ENCODE measurements at places on chromosomes 7 and 10.

DNA sequence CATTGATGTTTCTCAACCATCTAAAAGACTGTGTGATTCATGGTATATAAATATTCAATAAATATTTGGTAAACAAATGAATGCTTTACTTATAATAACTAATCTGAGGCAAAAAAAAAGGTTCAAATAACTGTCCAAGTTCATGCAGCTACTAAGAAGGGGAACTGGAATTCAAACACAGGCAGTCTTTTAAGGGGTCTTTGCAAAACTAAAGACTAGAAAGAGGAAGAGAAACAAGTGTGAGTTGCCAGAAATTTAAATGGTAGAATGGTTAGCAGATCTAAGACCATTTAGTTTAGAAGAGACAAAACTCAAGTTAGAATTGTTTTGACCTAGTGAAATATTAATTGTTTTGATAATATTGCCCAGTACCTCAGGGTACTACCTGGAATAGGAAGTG is 642.0 kb upstream of the LRRN3 start:
- DNase-seq: no peak

DNA sequence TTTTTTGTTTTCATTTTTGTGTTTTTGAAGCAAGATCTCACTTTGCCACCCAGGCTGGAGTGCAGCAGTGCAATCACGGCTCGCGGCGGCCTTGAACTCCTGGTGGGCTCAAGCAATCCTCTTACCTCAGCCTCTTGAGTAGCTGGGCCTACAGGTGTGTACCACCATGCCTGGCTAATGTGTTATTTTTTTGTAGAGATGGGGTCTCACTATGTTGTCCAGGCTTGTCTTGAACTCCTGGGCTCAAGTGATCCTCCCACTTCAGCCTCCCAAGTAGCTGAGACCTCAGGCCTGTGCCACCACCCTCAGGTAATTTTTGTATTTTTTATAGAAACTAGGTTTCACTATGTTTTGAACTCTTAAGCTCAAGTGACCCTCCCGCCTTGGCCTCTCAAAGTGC is 14.8 kb downstream of the PRKRIP1 start:
- DNase-seq: no peak

DNA sequence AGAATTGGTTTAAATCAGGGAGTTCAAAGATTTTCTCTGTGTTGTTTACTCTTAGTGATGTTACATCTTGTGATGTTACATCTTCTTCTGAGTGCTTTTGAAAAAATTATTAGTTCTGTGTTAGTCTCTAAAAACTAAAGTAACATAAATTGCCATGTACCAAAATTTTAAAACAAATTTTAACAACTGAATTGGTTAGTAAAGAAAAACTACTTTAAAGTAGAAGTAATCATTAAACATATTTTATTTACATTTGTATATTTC is 5.2 kb upstream of the IGF2BP3 start:
- DNase-seq: no peak

DNA sequence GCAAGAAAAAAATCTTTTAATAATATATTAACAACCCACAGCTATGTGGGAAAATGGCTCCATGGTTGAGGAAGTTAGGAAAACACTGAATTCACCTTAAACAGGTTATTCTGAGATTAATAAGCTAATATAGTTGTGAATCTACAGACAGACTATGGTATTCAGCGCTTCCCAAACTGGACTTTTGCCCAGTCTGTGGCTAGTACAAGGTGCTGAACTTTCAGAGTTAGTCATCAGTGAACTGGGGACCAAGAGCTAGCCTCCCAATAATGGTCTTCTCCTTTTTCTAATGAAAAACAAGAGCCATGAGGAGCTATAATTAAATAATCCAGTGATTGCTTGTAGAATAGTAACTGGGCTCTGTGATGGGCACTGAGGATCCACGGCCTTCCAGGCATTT is 65.3 kb downstream of the FRMPD2 start:
- DNase-seq: no peak

- DNase-seq: no peak
These were observed 48.9 kb downstream of the ZNF503 start for GRCh38 chr10:75352650-75353049.

- DNase-seq: no peak
These were observed 63.0 kb upstream of the LOXL4 start for GRCh38 chr10:98330987-98331386.

DNA sequence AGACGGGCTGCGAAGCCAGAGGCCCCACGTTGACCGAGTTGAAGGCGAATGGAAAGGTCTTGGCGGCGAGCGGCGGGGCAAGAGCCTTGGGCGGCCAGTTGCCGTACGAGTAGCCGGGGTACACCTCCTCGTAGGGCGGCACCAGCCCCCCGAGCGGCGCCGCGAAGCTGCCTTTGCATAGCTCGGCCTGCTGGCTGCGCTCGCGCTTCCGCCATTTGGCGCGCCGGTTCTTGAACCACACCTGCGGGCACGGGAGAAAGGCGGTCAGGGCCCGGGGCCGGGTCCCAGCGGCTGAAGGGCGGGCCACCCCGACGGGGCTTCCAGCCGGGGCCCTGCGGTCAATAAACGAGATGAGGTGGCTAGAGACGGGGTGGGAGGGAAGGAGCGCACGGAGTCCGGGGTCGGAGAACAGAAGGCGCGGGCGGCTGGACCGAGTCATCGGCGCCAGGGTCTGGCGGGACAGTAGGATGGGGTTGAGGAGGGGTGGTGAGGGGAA is 4.8 kb downstream of the ELOVL3 start:
- no peak for DNase-seq

- DNase-seq: no peak
These were observed 12.0 kb downstream of the IFIT5 start for GRCh38 chr10:89426230-89426868.

DNA sequence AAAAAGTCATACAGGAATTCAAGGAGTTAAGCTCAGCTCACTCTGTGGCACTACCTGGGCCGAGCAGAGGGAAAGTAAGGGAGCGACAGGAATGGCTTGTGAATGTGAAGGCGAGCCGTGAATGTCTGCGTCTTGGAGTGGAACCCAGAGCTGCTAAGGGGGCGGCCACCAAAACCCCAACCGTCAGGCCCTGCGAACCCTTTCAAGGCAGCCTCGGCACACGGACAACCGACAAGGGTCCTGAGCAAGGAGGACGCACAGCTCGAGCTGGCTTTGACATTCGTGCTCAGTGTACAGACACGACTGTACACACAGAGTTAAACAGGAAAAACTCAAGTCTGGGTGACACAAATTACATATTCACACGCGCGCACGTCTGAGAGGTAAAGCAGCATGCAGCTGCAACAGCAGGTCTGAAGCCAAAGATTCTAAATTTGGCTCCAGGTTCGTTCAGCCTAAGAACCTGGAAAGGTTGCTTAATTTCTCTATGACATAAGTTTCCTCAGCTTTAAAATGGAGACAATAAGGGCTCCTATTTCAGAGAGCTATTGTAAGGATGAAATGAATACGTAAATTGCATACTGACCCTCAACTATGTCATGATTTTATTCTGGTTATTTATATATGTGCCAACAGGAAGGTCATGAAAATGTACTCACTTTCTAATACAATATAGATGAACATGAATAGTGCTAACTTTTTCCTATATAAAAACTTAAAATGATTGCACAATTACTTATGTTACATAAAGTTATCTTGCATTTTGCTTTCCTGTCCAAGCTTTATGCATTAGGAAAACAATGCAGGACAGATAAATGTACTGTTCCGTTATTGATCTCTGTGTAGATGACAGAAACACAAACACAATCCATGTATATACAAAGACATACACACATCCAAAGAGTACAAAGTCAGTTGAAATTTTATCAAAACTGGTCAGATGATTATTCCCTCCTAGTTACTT is 192.9 kb downstream of the ZMYND11 start:
- no peak for DNase-seq

- DNase-seq: no peak
These were observed 209.4 kb upstream of the PRSS1 start for GRCh38 chr7:142539901-142540300.

GRCh38 chr10:93139059-93139655 is 65.5 kb downstream of the CYP26A1 start:
- no peak for DNase-seq

- no peak for DNase-seq
These were observed 143.4 kb upstream of the EGR2 start for GRCh38 chr10:62959553-62959952.

GRCh38 chr10:34294137-34294536 is 521.0 kb downstream of the PARD3 start:
- DNase-seq: no peak

- no peak for DNase-seq
These were observed 9.2 kb downstream of the INPP5A start for GRCh38 chr10:132546567-132547420.

- DNase-seq: no peak
These were observed 1.6 kb downstream of the FAM53B start for GRCh38 chr10:124742413-124743190.

- DNase-seq: no peak
These were observed 128.1 kb downstream of the NT5C2 start for GRCh38 chr10:103064956-103065355.

- DNase-seq: no peak
These were observed 76.4 kb downstream of the CALN1 start for GRCh38 chr7:72335561-72336381.

- DNase-seq: no peak
These were observed 362.8 kb downstream of the HGF start for GRCh38 chr7:81407094-81407493.

DNA sequence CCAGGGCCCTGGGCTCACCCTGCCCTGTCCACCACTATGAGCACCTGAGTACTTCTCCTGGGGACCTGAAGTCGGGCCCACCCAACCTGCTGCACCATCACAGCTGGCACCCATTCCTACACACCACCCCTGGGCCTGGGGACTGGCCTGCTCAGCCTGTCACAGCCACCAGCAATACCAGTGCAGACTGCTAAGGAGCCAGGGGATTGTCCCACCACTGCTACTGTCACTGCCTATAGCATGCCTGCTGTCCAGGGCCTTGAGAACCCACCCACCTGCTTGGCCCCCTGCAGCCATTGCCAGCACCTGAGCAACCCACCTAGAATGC is 624.8 kb upstream of the FOXK1 start:
- no peak for DNase-seq

GRCh38 chr7:36456138-36456537 is 66.5 kb downstream of the ANLN start:
- DNase-seq: no peak

DNA sequence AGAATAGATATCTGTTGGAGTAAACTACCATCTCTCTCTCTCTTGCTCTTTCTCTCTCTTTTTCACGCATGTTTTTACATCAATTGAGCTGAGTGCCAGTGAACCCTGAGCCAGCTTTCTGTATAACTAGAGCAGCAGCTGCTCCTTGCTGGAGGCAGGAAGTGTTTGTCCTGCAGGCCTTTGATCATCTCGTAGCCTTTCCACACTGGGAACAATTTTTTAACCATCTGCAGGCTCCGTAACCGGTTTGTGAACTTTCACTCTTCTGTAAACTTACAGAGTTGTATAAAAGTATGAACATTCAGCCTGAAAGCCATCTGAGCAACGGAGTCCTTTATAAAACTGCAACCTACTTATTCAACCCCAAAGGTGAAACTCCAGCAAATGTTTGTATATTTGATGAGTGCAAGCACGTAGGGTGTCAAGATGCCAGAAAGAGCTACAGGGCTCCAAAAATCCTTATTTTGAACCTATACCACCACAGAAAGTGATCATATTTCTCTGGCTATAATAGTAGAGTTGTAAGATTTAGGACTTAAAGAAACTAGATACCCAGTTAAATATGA is 162.8 kb upstream of the NFE2L3 start:
- DNase-seq: no peak

DNA sequence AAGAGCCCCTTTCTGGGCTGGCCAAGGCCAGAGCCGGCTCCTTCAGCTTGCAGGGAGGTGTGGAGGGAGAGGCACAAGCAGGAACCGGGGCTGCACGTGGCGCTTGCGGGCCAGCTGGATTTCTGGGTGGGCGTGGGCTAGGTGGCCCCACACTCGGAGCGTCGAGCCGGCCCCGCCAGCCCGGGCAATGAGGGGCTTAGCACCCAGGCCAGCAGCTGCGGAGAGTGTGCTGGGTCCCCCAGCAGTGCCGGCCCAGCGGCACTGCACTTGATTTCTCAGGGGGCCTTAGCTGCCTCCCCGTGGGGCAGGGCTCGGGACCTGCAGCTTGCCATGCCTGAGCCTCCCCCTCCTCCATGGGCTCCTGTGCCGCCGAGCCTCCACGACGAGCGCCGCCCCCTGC is 48.1 kb downstream of the SH2D4B start:
- no peak for DNase-seq

DNA sequence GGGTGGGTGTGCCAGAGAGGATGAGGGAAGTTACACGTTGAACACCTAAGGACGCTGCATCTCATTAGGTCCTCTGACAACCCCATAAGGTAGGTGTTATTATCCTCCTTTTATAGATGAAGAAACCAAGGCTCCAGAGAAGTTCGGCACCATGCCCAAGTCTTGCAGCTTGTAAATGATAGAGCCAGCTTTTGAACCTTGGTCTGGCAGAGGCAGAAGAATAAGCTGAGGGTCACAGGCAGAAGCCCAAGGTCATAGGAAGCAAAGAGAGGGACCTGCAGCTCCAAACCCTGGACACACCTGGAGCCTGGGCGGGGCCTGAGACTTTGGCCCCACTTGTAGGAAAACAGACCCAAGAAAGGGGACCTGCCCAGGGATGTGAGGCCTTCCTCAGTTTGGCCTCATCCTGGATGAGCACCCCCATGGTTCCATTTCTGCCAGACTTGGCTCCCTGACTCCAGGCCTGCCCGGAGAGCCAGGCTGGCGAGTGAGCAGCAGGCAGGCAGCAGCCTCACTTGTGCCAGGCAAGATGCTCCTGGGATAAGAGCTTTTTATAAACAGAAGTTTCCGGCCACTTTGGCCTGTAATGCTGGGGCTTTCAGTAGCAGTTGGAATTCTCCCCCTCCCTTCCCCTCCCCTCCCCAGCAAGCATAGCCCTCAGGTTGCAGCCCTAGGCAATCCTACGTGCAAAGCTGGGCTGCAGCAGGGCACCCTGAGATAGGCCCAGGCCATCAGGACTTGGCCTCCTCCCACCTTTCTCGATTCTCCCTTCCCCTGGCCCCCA is 2.4 kb downstream of the KCNH2 start:
- DNase-seq: no peak

- DNase-seq: no peak
These were observed 579.8 kb downstream of the PTPRN2 start for GRCh38 chr7:158007697-158008257.

- DNase-seq: no peak
These were observed 298.9 kb upstream of the HPS1 start for GRCh38 chr10:98745645-98746044.

GRCh38 chr7:115008465-115009114 is 86.7 kb downstream of the MDFIC start:
- DNase-seq: no peak

- no peak for DNase-seq
These were observed 9.8 kb downstream of the HSPA12A start for GRCh38 chr10:116732573-116732972.

GRCh38 chr7:13829914-13830900 is 159.3 kb downstream of the ETV1 start:
- DNase-seq: no peak

DNA sequence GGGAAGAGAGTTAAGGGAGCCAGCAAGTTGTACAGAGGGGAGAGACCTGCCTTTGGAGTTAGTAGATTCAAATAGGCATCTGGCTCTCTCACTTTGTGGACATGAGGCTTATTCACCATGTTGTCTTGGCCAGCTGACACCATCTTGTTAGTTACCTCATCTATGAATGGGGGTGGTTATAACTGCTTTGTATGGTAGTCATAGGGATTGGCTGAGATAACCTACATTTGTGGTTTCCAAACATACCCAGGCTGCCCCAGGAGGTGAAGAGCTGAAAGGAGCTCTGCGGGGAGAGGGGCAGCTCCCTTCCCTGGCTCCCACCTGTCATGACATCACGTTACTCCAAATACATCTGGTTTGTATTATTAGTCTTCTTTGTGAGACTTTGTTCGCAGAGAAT is 393.3 kb upstream of the AUTS2 start:
- no peak for DNase-seq

- DNase-seq: no peak
These were observed 56.2 kb upstream of the NPY start for GRCh38 chr7:24227603-24228359.

Data from stimulated activated CD8-positive, alpha-beta memory T cell treated with anti-CD3 and anti-CD28 coated beads, Interleukin-4, amount 100 ng/mL, for 24 hours (primary cell).